ENCODE measurements at places on chromosomes 7 and 10.

GRCh38 chr10:76403912-76404311, 972.5 kb downstream of the LRMDA start:
- DNase-seq = no peak
- no peak overlapping the region for H3K27ac ChIP-seq
- H3K27me3 ChIP-seq = no peaks in the 10 kb centered on the region
- no peak overlapping the region for H3K4me3 ChIP-seq

- H3K4me1 ChIP-seq = no peaks in the 10 kb centered on the region
- no peak overlapping the region for H3K4me3 ChIP-seq
- no peaks in the 10 kb centered on the region for H3K36me3 ChIP-seq
- H3K27me3 ChIP-seq = no peaks in the 10 kb centered on the region
Measured at GRCh38 chr7:150744041-150744656, 6.9 kb downstream of the GIMAP5 start.

DNA sequence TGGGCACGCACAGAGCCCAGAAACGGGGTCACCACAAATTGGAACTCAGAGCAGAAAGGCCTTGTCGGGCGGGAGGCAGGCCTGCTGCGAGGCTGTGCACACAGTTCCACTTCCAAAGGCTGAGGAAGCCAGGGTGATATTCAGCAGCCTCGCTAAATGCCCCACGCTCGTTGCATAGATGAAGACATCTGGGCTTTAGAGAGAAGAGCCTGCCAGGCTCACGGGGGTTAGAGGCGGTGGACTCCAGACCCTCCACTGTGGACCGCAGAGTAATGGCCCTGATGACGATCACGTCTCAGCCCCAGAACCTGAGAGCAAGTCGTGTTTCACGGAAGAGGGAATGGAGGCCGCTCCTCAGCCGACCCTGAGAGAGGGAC, 104.2 kb downstream of the DNAJB6 start:
- no peaks in the 10 kb centered on the region for H3K36me3 ChIP-seq
- no peak overlapping the region for H3K4me3 ChIP-seq
- H3K27ac ChIP-seq = no peak overlapping the region
- peaks cover 13% of the 10 kb centered on the region for H3K27me3 ChIP-seq
- DNase-seq = no peak

DNA sequence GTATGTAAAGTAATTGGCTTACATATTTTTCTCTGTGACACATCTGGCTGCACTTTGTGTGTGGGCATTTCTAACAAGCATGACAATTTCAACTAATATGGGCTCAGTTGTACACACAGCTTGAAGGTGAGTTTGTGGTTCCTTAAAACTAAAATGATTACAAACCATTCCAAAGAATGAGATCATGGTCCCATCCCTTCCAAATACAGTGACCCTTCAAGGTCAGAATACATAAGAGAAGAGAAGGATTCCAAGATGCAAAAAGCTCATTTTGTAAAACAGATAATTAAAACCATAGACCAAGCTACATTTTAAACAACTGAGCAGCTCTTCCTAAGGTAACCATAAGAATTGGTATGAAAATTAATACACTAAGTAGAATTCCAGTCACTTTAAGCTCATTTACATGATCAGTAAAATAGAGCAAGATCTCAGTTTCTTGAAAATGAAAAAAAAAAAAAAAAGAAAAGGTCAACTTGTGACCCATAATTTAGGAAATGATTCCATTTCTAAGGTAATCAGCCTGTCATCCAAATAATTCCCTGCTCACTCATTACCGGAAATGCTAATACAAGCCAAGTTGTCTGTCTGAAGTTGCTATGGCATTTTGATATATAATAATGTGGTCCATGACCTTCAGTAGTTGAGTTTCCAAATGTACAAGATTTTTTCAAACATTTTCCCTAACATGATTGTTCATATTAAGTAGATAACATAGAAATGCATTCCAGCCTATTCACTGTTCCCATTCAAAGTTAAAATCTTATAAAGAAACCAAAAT, 688.5 kb downstream of the PARD3 start:
- no peak overlapping the region for H3K4me3 ChIP-seq
- H3K36me3 ChIP-seq = no peaks in the 10 kb centered on the region
- H3K27me3 ChIP-seq = no peaks in the 10 kb centered on the region
- no peak for DNase-seq
- H3K4me1 ChIP-seq = peaks cover 9% of the 10 kb centered on the region

DNA sequence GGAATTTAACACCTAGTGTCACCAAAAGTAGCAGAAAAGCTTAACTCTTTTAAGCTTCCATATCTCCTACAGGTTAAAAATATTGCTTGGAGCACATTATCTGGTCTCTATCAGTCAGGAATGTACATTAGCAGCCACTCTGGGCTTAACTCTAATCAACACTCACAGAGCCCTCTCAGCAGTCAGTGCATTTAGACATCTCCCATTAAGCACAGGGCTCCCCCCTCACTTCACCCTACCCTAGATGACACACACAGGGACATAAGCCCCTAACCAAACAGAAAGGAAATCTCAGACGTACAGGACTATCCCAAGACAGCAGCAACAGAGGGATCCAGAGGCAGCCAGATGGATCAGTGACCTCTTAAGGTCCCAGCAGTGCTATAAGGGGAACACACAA, 26.4 kb downstream of the FBXW4 start:
- DNase-seq = no peak
- H3K27ac ChIP-seq = no peak overlapping the region
- no peak overlapping the region for H3K4me3 ChIP-seq
- H3K36me3 ChIP-seq = peaks cover 16% of the 10 kb centered on the region

DNA sequence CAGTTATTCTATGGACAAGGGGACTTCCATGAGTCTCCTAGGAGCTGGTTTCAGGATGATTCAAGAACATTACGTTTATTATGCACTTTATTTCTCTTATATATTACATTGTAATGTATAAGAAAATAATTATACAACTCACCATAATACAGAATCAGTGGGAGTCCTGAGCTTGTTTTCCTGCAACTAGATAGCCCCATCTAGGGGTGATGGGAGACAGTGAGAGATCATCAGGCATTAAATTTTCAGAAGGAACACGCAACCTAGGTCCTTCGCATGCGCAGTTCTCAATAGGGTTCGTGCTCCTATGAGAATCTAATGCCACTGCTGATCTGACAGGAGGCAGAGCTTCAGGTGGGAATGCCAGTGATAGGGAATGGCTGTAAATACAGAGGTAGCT, 137.9 kb downstream of the ANKRD30A start:
- no peak overlapping the region for H3K27ac ChIP-seq
- H3K4me1 ChIP-seq = no peaks in the 10 kb centered on the region
- no peak overlapping the region for H3K4me3 ChIP-seq
- H3K27me3 ChIP-seq = no peaks in the 10 kb centered on the region
- H3K36me3 ChIP-seq = no peaks in the 10 kb centered on the region

DNA sequence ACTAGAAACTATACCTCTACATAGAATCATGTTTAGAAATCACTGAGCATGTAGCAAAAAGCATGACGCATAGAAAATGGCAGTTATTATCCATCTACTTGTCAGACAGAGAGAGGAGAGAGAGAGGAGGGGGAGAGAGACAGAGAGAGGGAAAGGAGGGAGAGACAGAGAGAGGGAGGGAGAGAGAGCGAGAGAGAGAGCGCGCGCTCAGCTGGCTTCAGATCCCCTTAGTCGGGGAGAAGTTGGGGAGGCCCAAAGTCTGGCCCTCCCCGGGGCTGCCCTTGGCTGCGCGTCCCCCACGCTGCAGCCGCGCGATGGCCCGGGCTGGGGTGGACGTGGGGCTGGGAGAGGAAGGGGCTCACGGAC, 37.0 kb downstream of the CNPY1 start:
- DNase-seq = no peak
- peaks cover 10% of the 10 kb centered on the region for H3K27me3 ChIP-seq
- H3K4me1 ChIP-seq = no peaks in the 10 kb centered on the region
- no peak overlapping the region for H3K4me3 ChIP-seq
- H3K27ac ChIP-seq = no peak overlapping the region
- H3K36me3 ChIP-seq = no peaks in the 10 kb centered on the region

- no peak overlapping the region for H3K4me3 ChIP-seq
- DNase-seq = no peak
- no peak overlapping the region for H3K27ac ChIP-seq
- H3K36me3 ChIP-seq = no peaks in the 10 kb centered on the region
- H3K4me1 ChIP-seq = no peaks in the 10 kb centered on the region
- H3K27me3 ChIP-seq = no peaks in the 10 kb centered on the region
Measured at GRCh38 chr7:114242992-114243507, 171.6 kb upstream of the FOXP2 start.

DNA sequence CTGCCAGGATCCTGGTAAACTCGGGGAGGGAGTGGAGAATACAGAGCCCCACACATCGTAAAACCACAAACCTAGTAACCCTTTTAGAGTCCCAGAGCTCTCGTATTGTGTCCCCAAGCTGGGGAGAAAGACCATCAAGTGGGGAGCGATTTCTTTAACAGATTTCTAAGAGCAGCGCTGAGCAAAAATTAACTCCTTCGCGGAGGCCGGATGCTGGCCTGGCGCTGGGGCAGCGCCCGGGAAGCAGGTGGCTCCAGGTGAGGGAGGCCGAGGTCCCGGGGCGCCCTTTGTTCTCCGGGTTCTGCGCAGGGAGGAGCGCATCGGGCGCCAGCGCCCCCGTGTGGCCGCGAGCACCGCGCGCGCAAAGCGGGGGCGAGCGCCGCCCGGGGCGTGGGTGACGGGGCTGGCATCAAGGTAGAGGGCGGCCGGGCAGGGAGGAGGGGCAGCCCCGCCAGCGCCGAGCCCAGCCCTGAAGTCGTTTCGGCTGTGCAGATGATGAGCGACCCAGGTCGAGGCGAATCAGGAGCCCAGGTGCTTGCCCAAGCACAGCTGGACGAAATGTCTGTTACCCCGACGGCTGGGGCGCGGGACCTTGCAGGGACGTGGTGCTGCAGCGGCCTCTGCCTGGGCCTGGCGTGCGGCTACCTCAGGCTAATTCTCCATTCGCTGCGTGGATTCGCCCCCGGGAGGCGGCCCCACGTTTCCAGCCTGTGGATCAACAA, 10.4 kb upstream of the FGFR2 start:
- H3K36me3 ChIP-seq = no peaks in the 10 kb centered on the region
- H3K27me3 ChIP-seq = no peaks in the 10 kb centered on the region
- peak overlapping the region; percentile 40 for H3K4me3 ChIP-seq
- H3K4me1 ChIP-seq = no peaks in the 10 kb centered on the region
- no peak for DNase-seq
- H3K27ac ChIP-seq = peak overlapping the region; percentile 55

- no peaks in the 10 kb centered on the region for H3K36me3 ChIP-seq
- H3K27me3 ChIP-seq = no peaks in the 10 kb centered on the region
- peaks cover 4% of the 10 kb centered on the region for H3K4me1 ChIP-seq
Measured at GRCh38 chr10:33749790-33750189, 415.3 kb upstream of the NRP1 start.

DNA sequence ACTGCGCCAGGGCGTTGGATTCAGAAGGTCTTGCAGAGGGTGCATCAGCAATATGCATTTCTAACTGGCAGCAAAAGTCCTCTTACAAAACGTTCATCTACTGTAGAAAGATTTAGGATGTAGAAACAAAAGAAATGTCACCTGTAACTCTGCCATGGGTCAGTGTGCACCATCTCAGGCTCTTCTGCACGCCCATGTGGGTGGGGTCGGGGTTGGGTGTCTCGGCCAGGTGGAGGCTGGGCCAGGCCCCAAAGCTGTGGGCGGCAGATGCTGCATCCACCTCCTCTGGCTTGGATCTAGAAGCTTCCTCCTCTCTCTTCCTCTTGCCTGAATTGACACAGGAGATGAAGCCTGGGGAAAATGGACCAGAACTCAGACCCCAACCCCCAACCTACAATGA, 111.3 kb upstream of the PPP2R2D start:
- no peaks in the 10 kb centered on the region for H3K36me3 ChIP-seq
- H3K4me3 ChIP-seq = no peak overlapping the region
- peaks cover 35% of the 10 kb centered on the region for H3K27me3 ChIP-seq
- H3K4me1 ChIP-seq = no peaks in the 10 kb centered on the region
- no peak for DNase-seq

All from esophagus squamous epithelium (tissue), 5 donors.